ENCODE measurements at places on chromosomes 13 and 19.

- no peak for DNase-seq
Observed at GRCh38 chr13:24226762-24227161, 66.2 kb downstream of the SPATA13 start.

- DNase-seq, result no peak
Observed at GRCh38 chr13:76943646-76944045, 4.7 kb upstream of the ACOD1 start.

DNA sequence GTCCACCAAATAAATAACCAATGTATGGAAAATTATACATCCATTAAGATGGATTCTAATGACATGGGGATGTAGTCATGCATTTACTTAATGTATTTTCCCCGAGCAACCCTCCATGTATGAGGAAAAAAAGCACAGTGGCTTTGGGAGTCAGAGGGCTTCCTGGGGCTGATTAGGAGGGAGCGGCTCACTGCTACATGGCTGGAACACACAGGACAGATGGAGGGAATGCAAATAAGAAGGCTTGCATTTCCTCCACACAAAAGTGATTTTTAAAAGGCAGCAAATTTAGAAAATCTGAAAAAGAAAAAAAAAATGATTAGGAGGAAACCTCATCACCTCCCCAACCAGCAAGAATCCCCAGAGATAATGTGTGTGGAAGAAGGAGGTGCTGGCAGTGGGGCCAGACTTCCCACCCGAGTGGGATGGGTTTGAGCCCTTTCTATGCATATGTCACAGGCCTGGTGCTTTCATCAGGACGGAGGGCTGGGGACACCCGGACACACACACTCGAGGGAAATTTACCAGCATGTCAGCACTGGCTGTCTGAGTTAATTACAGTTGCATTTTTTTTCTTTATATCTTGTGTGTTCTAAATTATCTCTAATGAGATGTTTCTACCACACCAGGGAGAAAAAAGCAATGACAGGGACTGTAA, 118.9 kb downstream of the USP12 start:
- no peak for DNase-seq

GRCh38 chr19:1282588-1283206, 3.0 kb upstream of the EFNA2 start:
- DNase-seq, result no peak

GRCh38 chr13:28626266-28626665, 32.7 kb upstream of the POMP start:
- DNase-seq, result no peak

GRCh38 chr19:3746371-3747056, 15.0 kb downstream of the APBA3 start:
- DNase-seq, result no peak

- DNase-seq, result no peak
Observed at GRCh38 chr13:84352946-84353345, 470.7 kb upstream of the SLITRK1 start.

DNA sequence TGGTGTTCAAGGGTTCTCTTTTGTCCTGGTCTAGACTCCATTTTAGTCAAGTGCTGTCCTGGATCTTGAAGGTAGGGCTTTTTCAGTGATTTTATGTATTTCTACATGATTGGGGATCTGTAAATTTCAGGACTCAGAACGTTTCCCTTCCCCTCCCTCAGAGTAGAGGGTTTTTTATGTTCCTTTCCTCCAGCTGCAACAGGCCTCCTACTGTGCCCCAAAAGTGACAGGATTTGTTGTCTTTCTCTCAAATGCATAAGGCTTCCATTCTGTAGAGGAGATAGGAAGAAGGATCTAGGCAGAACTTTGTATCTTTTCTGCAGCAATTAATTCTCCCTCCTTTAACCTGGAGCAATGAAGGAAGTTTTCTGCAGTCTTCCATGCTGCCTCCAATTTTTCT, 251.3 kb downstream of the MAB21L1 start:
- no peak for DNase-seq

- DNase-seq, result no peak
Observed at GRCh38 chr19:28990522-28990921, 222.4 kb downstream of the UQCRFS1 start.

- no peak for DNase-seq
Observed at GRCh38 chr19:44574186-44574950, 39.0 kb upstream of the IGSF23 start.

DNA sequence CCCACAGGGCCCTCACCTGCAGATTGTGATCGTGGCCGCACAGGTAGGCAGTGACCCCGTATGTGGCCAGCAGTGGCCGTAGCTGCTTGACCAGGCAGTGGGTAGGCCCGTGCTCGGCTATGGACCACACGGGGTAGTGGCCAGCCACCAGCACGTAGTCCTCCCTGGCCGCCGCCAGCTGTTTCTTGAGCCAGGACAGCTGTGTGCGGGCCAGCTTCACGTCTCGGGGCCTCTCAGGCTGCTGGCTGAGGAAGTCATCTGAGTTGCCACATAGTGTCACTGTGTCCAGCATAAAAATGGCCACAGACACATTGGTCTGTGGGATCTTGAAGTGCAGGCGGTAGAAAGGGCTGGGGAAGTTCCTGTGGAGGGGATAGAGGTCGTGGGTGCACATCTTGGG, 1.2 kb downstream of the ACP5 start:
- no peak for DNase-seq

GRCh38 chr13:20799726-20800416, 26.1 kb upstream of the EEF1AKMT1 start:
- DNase-seq, result no peak

DNA sequence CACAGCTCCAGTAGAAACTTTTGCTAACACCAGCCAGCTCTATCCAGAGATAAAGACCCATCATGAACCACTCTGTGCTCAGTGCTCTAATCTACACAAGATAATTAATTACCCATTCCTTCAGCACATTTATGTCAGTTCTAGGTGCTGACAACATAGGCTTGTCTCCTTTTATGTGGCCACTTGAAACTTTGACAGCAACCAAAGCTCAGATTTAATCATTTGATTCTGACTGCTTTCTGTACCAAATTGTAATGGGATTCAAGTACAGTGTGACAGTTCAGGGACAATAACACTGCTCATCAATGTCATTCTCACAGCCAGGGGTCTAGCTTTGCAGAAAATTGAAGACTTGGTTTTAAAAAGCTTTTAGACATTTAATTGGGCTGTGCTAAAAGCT, 266.6 kb downstream of the KCTD12 start:
- DNase-seq, result no peak

DNA sequence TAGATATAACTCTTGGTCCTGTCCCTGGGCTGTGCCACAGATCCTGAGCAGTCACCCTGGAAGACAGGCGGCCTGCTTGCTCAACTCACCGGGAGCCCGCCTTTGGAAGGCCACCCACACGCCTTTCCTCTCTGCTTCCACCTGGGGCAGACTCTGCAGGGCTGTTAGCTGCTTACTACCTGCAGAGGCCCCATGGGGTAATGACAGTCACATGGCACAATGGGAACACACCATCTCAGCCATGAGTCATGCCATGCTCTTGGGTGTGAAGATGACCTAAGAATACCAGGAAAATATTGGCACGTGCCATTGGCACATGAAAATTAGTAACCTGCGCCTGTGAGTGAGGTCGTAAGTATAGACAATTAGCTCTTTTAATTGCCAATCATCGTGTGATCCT, 108.6 kb downstream of the COL4A2 start:
- DNase-seq, result no peak

- DNase-seq, result peak; percentile 88
Observed at GRCh38 chr19:8592231-8593009, 15.2 kb upstream of the MYO1F start.

DNA sequence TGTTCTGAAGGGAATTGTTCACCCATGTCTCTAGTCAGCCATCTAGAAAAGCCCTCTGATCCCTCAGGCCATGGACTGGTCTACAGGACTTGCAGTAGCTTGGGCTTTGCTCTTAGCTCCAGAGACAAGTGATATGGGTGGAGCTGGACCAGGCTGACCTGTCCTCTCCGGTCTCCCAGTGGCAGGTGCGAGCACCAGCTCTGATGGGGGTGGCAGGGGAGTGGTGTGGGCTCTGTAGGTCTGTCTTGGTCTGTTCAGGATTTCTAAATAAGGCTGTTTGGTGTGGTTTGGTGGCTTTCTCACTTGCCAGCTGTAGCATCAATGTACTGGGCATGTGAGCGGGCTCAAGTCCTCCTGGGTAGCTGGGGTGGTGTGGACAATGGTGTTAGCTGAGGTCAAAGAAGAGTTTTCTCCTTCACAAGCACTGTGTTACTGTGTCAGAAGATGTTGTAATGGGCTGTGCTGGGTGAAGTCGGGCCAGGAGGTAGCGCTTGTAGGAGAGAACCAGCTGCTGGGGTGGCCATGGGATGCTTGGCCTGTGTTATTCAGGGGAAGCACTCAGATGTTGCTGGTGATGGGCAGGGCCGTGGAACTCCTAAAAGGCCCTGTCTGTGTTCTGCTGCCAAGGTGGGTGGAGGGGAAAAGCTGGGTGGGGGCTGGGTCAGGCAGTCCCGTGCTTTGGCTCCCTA, 16.9 kb downstream of the GPC6 start:
- DNase-seq, result no peak

DNA sequence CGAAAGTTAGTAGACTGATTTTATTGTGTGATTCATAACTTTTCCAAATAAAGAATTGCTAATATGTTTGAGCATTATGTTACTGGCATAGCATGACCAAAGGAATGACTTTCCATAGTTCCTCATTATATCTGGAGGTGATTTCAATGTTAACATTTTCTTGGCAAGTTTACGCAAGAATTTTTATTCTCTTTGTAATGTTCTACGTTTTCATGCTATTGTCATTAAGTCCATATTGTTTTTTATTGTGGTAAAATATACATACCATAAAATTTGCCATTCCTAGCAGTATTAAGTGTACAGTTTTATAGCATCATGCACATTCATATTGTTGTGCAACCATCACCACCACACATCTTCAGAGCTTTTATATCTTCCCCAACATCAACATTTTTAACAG, 14.8 kb downstream of the KCTD12 start:
- no peak for DNase-seq

DNA sequence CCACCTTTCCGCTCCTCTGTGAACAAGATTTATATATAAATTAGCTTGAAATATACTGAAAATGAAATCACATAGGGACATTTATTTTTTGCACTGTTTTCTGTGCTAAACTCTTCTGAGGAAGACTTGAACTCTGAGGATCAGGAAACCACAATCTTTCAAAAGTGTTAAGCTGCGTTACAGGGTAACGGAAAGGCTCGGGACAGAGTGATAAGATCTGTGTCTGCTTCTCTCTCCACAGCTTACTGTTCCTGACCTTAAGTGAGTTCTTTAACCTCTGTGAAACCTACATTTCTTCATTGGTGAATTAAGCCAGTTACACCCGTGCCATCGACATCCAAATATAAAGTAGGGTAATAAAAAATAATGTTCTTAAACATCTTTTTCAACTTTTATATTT, 38.9 kb downstream of the DACH1 start:
- no peak for DNase-seq

GRCh38 chr13:62431852-62432251, 1016.2 kb upstream of the PCDH20 start:
- no peak for DNase-seq

DNA sequence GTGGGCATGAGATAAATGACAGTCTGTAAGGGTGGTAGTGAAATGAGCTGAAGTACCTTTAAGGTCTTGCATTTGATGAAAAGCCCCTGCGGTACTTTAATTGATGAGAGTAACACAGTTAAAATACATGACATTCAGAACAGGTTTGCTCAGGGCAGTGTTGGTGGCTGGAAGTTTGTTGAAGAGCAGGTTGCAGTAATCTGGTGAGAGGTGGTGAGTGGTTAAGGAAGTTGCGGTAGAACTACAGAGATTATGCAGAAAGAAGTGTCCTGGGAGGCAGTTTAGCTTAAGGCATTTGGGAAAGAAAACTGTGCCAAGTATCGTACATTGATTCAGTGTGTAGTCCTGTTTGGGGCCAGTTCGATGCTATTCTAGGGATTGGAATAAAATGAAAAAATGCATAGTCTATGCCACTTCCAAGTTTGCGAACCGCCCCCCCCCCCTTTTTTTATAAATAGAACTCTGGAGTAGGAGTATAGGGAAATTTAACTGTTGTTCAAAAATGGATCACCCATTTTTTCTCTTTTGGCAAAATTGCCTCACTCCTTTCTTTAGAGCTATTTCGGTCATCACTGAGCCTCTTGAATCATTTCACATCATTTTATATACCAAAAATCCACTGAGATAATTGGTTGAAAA, 42.7 kb downstream of the SLAIN1 start:
- no peak for DNase-seq

GRCh38 chr19:33673996-33674625, 52.4 kb downstream of the CHST8 start:
- no peak for DNase-seq

GRCh38 chr19:15177269-15178116, 23.3 kb downstream of the NOTCH3 start:
- peak; percentile 64 for DNase-seq

GRCh38 chr19:28632371-28633080, 580.4 kb downstream of the UQCRFS1 start:
- no peak for DNase-seq

DNA sequence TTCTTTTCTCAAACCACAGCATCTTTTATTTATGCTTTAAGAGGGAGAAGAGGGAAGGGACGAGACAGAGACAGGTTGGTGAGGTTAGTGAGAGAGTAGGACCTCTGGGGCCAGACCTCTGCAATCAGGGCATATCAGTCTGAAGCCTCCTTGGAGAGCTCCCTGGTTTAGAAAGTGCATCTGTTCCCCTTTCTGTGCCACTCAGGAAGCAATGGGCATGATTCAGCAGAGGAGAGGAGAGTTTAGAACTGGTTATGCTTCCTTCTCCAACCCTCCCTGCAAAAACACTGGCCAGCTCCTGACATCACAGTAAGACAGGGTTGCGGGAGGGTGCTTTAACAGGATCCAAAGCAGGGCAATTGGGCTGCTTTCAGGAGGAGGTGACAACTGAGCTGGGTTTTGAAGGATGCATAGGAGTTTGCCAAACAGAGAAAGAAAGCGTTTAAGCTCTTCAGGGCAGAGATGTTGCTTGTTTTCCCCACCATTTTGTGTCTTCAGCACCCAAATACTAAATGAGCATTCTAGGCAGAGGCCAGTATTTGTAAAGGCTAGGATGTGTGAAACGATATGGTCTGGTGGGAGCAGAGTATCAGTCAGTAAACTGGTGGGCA, 33.1 kb downstream of the CERS4 start:
- DNase-seq, result no peak
